ENCODE measurements at places on chromosomes 7 and 10. TPM values are rescaled to one million over a fixed set of nuclear protein-coding genes. Genes with fewer than 3 reads are reported as not detected.

DNA sequence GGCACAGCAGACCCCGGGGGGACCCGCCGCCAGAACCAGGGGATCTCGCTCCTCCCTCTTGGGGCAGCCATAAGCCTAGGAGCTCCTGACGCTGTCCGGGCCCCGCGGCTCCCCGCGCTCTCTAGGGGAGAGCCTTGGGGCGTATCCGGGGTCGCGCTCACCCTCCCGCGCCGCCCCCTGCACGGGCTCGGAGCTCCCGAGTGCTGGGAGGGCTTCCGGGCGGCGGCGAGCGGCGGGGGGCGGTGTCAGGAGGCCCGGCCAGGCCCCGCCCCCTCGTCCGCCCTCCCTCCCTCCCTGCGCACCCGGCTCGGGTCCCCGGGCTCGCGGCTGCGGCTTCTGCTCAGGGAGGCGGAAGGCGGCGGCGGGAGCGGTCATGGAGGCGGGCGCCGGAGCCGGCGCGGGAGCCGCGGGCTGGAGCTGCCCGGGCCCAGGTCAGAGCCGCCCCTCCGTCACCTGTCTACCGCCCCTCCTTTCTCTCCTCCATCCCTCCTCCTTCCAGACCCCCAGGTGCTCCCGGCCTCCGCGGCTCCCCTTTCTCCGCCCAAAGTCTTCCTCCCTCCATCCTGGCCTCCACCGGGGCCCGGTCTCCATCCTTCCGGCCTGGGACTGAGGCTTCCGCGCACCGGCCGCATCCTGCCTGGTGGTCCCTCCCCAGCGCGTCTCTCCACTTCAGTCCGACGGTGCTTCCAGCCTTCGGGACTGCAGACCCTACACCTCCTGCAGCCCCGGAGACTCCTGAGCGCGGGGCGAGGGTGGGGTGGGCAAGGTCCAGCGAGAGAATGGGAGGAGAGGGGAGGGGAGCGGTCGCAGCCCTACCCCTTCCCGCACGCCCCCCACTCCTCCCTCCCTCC lies at the start of gene CCDC136:
CCDC136 (plus strand) TSS at position 848 of the 851 bp plus-strand sequence. CDS start 444 bp downstream, outside the sequence.
- H3K36me3 ChIP-seq = peaks cover 4% of the 10 kb centered on the region
- DNase-seq = no peak
- peak within 1 kb of the TSS; percentile 100 for H3K4me3 ChIP-seq
- H3K27ac ChIP-seq = no peak within 1 kb of the TSS
- H3K4me1 ChIP-seq = peaks cover 8% of the 10 kb centered on the region

DNA sequence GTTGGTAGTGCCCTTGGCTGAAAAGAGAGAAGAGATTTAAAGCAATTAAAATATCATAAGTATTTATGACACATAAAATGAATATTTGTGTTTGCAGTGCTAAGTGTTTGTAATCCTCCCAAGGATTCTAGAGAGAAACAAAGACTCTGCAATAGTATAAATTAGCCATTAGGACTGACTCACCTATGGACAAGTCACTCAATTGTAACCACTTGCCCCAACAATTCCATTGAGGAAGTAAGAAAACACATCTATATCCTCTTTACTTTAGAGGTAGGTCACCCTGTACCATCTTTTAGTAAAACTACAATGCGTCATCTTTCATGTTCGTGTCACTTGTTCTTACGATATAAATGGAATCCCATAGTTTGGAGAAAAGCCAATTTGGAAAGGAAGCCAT lies 85.7 kb upstream of the INHBA start:
- H3K4me3 ChIP-seq = no peak overlapping the region
- no peak for DNase-seq
- no peak overlapping the region for H3K27ac ChIP-seq
- no peaks in the 10 kb centered on the region for H3K4me1 ChIP-seq
- H3K27me3 ChIP-seq = no peaks in the 10 kb centered on the region

GRCh38 chr10:111579473-111579872 lies 502.6 kb downstream of the ADRA2A start:
- no peaks in the 10 kb centered on the region for H3K27me3 ChIP-seq
- H3K4me1 ChIP-seq = no peaks in the 10 kb centered on the region
- H3K36me3 ChIP-seq = no peaks in the 10 kb centered on the region
- H3K27ac ChIP-seq = no peak overlapping the region
- no peak for DNase-seq

- H3K4me1 ChIP-seq = peaks cover 4% of the 10 kb centered on the region
- H3K27ac ChIP-seq = no peak overlapping the region
- no peaks in the 10 kb centered on the region for H3K36me3 ChIP-seq
Measured at GRCh38 chr10:94997741-94998174, 59.3 kb downstream of the CYP2C9 start.

GRCh38 chr10:110296966-110297365 lies 7.8 kb downstream of the SMNDC1 start:
- peaks cover 1% of the 10 kb centered on the region for H3K27me3 ChIP-seq
- DNase-seq = no peak
- H3K27ac ChIP-seq = no peak overlapping the region
- H3K4me3 ChIP-seq = no peak overlapping the region
- H3K36me3 ChIP-seq = peaks cover 95% of the 10 kb centered on the region

- H3K27me3 ChIP-seq = no peaks in the 10 kb centered on the region
- DNase-seq = no peak
- no peak overlapping the region for H3K27ac ChIP-seq
Measured at GRCh38 chr10:132154440-132154839, 32.3 kb upstream of the DPYSL4 start.

GRCh38 chr10:123140164-123140982 lies 4.6 kb downstream of the HMX3 start:
- H3K27ac ChIP-seq = no peak overlapping the region
- DNase-seq = peak; percentile 78
- H3K36me3 ChIP-seq = no peaks in the 10 kb centered on the region
- H3K4me3 ChIP-seq = peak overlapping the region; percentile 43
- peaks cover 28% of the 10 kb centered on the region for H3K4me1 ChIP-seq
- H3K27me3 ChIP-seq = peaks cover 100% of the 10 kb centered on the region

DNA sequence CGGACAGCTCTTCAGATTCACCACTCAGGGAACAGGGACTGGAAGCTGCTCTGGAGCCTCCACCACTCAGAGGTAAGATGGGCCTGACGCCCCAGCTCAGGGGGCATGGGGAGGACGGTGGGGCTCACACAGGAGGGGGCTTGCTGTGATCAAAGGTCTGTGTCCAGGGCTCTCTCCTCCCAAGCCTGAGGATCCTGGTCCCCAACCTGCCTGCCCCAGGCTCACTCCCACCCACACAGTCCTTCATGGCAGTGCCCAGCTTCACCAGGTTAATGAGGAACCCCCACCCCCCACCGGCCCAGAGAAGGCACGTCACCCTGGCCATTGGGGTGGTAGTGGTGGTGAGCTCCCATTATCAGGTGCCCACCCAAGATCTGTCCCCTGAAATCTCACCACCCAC lies 926.7 kb upstream of the ZNF722 start:
- no peak overlapping the region for H3K27ac ChIP-seq
- H3K4me3 ChIP-seq = no peak overlapping the region
- H3K4me1 ChIP-seq = no peaks in the 10 kb centered on the region
- no peaks in the 10 kb centered on the region for H3K36me3 ChIP-seq
- no peaks in the 10 kb centered on the region for H3K27me3 ChIP-seq
- no peak for DNase-seq

DNA sequence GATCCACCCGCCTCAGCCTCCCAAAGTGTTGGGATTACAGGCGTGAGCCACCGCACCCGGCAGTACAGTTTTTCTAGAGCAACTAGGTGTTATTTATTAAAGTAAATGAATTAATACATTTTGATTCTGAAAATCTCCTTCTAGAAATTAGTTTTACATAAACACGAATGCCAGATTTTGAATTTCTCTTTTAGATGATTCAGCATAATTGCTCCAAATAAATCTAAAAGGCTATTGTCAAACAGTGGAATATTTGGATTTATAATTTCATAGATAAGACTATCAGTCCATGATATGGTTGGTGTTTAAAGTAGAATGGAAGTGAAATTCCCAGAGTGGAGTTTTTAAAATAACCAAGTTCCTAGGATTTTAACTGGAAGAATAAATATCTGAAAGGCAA lies 1.5 kb upstream of the PHF14 start:
- H3K4me1 ChIP-seq = no peaks in the 10 kb centered on the region
- DNase-seq = no peak
- H3K36me3 ChIP-seq = no peaks in the 10 kb centered on the region
- H3K27ac ChIP-seq = no peak overlapping the region

DNA sequence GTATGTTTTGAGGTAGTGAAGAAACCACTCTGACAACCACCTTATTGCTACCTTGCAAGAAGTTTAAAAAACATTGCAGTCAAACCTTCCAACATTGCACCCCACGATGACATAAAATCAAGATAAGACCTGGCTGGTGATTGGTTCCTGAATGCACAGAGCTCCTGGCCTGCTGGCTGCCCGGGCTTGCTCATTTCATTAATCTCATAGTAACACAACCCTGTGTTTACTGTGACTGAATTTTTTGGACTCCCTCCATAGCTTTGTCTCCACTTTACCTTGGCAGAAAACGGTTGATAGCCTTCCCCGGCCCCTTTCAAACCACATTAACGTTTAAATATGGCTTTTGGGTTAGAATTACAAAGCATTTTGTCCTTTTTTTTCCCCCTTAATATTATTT lies 27.5 kb downstream of the VWA2 start:
- no peak overlapping the region for H3K4me3 ChIP-seq
- no peaks in the 10 kb centered on the region for H3K4me1 ChIP-seq

DNA sequence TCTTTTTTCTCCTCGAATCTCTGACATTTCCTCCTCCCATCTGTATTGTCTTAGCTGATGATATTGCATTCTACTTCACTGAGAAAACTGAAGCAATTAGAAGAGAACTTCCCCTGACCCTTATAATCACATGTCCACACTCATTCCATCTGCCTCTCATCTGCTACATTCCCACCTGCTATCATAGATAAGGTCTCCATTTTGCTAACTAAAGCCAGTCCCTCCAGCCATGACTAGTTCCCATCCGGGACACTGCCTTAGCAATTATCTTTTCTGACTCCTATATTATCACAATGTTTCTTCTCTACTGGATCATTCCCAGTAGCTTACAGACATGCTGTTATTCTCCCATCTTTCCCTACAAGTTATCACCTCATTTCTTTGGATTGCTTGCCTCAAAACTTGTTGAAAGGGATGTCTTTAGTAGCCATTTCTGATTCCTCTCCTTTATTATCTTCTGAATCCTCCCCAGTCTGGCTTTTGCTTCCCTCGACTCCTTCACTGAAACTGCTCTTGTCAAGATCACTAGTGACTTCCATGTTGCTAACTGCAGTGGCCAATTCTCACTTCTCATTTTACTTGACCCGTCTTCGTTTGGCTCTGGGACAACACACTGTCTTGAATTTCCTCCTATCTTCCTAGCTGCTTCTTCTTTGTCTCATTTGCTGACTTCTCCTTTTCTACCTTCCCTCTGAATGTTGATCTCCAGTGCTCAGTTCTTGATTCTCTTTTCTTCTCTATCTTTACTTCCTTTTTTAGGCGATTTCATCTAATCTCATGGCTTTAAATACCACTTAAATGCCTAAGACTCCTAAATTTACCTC lies 35.9 kb downstream of the FZD1 start:
- no peak overlapping the region for H3K27ac ChIP-seq
- H3K36me3 ChIP-seq = no peaks in the 10 kb centered on the region
- H3K27me3 ChIP-seq = no peaks in the 10 kb centered on the region
- no peak overlapping the region for H3K4me3 ChIP-seq

- H3K4me3 ChIP-seq = no peak overlapping the region
- no peak overlapping the region for H3K27ac ChIP-seq
- H3K4me1 ChIP-seq = peaks cover 6% of the 10 kb centered on the region
- H3K36me3 ChIP-seq = no peaks in the 10 kb centered on the region
- DNase-seq = no peak
Measured at GRCh38 chr7:2566890-2567678, 8.3 kb downstream of the IQCE start.

GRCh38 chr7:66313886-66314568 lies 108.9 kb downstream of the TPST1 start:
- DNase-seq = no peak
- no peaks in the 10 kb centered on the region for H3K36me3 ChIP-seq
- H3K27ac ChIP-seq = no peak overlapping the region
- H3K4me3 ChIP-seq = no peak overlapping the region

UBTD1 gene
- 22.3 TPM for total RNA-seq

ABCC2 gene
- total RNA-seq = 0.42 TPM

NPVF gene
- total RNA-seq = not detected

DRGX gene
- not detected for total RNA-seq

TACR2 gene
- not detected for total RNA-seq
